ENCODE measurements at places on chromosomes 11 and 22. TPM values are rescaled to one million over a fixed set of nuclear protein-coding genes. Genes with fewer than 3 reads are reported as not detected.

The GNAZ gene
- total RNA-seq = 51.8 TPM

The CCDC88B gene
- total RNA-seq = 1.5 TPM

The NEFH gene
- 0.73 TPM for total RNA-seq

The MUC5AC gene
- under 0.01 TPM for total RNA-seq

The SVIP gene
- total RNA-seq = 10.6 TPM

The ARHGAP20 gene
- 34.5 TPM for total RNA-seq

The HSCB gene
- 4.1 TPM for total RNA-seq

The EIF3L gene
- total RNA-seq = 387 TPM

The CDON gene
- 35.1 TPM for total RNA-seq

The MPEG1 gene
- total RNA-seq = 2.3 TPM

The DEFB131B gene
- not detected for total RNA-seq

The XKR3 gene
- not detected for total RNA-seq

The MS4A15 gene
- total RNA-seq = not detected

The SCO2 gene
- total RNA-seq = not detected

The GLB1L3 gene
- 0.45 TPM for total RNA-seq

The DEPDC7 gene
- 7.3 TPM for total RNA-seq

The CCDC87 gene
- total RNA-seq = 0.82 TPM

The C11orf91 gene
- not detected for total RNA-seq

The GVQW3 gene
- total RNA-seq = 25.5 TPM

The SPDYC gene
- not detected for total RNA-seq

The ASCL2 gene
- 1.7 TPM for total RNA-seq

The GAS2 gene
- total RNA-seq = 8.3 TPM
